ENCODE measurements at places on chromosomes 1 and 21.
A peak's percentile ranks its signal among the peaks of the same experiment; 100 is the strongest.

- peaks cover 29% of the 10 kb centered on the region for H3K4me1 ChIP-seq
- peak overlapping the region; percentile 52 for H3K4me3 ChIP-seq
- DNase-seq: peak; percentile 98
Measured at GRCh38 chr1:206503591-206504362, 3.6 kb upstream of the RASSF5 start.

DNA sequence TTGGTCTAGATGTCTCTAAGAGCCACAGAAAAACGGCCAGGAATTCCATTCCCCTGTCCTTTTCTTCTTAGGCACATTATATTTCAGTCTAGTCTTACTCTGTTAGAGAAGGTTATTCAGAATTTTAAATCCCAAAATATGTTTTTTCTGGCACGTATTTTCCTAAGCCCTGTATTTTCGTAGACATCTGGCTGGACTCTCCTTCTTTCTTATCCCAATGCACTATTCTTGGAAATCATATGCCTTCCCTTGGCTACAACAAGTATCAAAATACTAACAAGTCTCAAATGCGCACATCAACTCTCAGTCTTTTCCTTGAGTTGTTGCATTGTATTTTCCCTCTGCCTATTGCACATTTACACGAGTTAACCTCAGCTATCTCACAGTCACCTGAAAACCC is 96.2 kb downstream of the DPYD start:
- H3K27ac ChIP-seq: no peak overlapping the region
- H3K4me1 ChIP-seq: no peaks in the 10 kb centered on the region
- H3K36me3 ChIP-seq: no peaks in the 10 kb centered on the region
- H3K4me3 ChIP-seq: no peak overlapping the region
- no peaks in the 10 kb centered on the region for H3K27me3 ChIP-seq

- no peak for DNase-seq
- H3K4me1 ChIP-seq: no peaks in the 10 kb centered on the region
Measured at GRCh38 chr1:14661222-14661621, 62.7 kb downstream of the KAZN start.

GRCh38 chr1:100626397-100626796 is 88.5 kb downstream of the GPR88 start:
- no peaks in the 10 kb centered on the region for H3K36me3 ChIP-seq
- peak overlapping the region; percentile 36 for H3K27ac ChIP-seq
- peaks cover 4% of the 10 kb centered on the region for H3K4me1 ChIP-seq
- DNase-seq: no peak

GRCh38 chr1:64212031-64212430 is 8.6 kb downstream of the UBE2U start:
- DNase-seq: no peak
- H3K36me3 ChIP-seq: no peaks in the 10 kb centered on the region
- no peaks in the 10 kb centered on the region for H3K27me3 ChIP-seq
- H3K4me1 ChIP-seq: no peaks in the 10 kb centered on the region

GRCh38 chr1:99327357-99327756 is 63.1 kb downstream of the PLPPR4 start:
- no peak overlapping the region for H3K4me3 ChIP-seq
- H3K36me3 ChIP-seq: no peaks in the 10 kb centered on the region
- H3K4me1 ChIP-seq: no peaks in the 10 kb centered on the region
- DNase-seq: no peak

DNA sequence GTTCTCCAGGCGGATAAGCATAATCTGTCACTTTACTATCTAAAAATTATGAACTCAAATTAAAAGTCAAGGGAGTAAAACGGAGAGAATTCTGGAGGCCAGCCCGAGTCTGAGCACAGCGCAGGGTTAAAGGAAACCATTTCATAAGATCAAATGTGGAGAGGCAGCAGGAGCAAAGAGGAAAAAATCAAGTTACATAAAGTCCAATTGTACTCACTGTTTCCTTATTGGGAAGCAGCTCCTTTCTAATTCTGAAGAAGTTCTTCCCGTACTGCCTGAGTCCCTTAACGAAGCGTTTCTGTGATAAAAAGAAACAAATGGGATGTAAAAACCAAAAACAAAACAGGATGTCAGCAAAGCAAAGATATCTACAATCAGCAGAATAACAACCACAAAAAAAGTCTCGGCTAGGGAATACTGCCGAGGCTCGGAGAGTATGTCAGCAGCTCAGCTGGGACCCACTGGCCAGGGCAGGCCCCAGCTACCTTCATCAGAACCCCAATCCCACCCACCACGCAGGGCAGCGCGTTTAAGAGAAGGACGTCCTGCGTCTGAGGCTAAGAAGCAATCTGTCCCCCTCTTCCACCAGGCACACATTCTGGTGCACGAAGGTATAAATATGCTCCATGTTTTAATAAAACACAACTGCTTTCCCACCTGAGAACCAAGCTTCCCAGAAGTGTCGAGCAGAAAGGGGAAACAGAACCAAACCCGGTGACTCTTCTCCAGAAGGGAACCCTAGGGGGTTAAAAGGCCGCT is 104.8 kb downstream of the SLC45A1 start:
- peak overlapping the region; percentile 31 for H3K27ac ChIP-seq
- H3K4me1 ChIP-seq: peaks cover 20% of the 10 kb centered on the region
- peak; percentile 55 for DNase-seq
- no peaks in the 10 kb centered on the region for H3K27me3 ChIP-seq

Data from mesenchymal stem cell (in vitro differentiated cells and primary cell).